Activated CD8-positive, alpha-beta memory T cell treated with anti-CD3 and anti-CD28 coated beads, Interleukin-2, amount 50 U/mL, for 4 hours (primary cell): ENCODE measurements at places on chromosomes 13 and 19.

- DNase-seq: no peak
Observed at GRCh38 chr19:36986601-36987000, 70.5 kb downstream of the ZNF568 start.

DNA sequence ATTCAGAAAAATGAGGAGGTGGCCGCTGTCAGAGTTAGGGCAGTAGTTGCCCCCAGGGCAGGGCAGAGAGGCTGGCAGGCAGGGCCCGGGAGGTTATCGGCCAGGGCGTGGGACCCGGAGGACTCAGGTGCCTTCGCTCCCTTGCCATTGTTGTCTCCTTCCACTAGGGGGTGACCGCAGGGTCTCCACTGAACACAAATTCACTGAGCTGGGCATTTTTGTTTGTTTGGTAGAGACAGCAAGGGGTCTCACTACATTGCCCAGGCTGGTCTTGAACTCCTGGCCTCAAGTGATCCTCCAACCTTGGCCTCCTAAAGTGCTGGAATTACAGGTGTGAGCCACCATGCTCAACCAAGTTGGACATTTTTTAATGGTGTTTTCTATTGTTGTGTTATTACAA is 25.1 kb downstream of the CARS2 start:
- DNase-seq: no peak

GRCh38 chr13:106612688-106613087 is 44.8 kb upstream of the ARGLU1 start:
- DNase-seq: no peak

DNA sequence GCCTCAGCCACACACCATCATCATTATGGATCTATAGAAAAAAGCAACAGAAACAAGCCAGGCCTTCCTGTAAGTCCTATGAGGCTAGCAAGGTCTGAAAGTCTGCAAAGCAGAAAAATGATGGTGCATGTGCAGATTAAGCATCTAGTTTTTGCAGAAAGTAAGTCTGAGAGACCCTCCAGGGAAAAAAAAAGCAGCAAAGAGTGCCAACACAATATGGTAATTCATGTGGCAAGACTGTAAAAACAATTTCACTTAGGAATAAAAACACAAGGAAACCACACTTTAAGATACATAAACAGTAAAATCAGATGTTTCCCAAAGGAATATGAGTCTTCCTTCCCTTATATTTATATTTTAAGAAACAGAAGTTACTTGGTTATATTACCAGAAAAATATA is 112.3 kb upstream of the FBXL3 start:
- no peak for DNase-seq

DNA sequence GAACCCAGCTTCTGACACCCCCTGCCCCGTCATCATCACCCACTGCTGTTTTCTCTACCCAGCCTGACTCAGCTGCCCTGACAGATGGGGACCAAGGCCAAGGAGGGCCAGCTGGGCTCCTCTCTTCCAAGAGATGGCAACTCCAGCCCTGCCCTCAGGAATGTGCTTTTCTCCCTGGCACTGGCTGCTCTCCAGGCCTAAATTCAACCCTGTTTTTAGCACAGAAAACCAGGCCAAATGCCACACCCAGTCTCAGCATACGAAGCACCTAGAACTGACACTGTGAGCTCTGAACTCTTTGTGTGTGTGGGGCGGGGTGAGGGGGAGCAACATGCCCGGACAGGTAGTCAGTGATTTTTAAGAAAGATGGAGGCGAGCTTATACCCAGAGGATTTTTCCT is 23.4 kb upstream of the IGFL1 start:
- no peak for DNase-seq

- no peak for DNase-seq
Observed at GRCh38 chr19:46197314-46198070, 32.0 kb upstream of the IGFL1 start.
